NCI-H146 (cell line): ENCODE measurements at places on chromosomes 16 and 17.

DNA sequence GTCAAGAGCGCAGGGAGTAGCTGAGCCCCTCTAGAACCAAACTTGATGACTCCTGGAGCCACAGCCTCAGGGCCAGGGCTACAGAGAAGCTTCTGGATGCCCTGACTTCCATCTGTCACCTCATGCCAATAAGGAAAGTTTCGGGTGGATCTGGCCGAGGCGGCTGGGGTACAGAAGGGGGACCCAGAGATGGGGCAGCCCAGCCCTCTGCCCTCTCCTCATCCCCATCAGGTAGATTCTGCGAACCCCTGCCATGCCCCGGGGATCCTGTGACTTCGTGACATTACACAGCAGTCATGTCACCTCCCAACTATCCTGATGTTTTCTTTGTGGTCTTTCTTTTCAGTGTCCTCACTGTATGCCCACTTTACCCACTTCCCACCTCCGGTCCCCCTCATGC is 114.4 kb downstream of the CCDC182 start:
- DNase-seq: no peak

DNA sequence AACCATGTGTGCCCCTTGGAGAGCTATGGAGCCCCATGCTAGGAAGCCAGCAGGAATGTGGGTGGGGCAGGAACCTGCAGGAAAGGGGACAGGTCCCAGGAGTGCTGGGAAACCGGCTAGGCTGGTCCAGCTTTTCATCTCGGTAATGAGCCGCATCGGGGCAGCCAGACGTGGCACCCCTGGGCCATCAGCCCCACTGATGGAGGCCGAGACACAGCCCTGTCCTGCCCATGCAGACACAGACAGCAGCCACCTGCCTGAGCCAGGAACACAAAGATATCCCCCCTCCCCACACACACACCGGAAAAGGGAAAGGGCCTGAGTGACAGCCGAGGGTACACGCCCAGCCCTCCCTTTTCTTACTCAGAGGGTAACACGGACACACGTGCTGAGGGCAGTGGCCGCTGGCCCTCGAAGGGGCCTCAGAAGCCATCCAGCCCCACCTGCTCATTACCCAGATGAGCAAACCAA is 18.1 kb downstream of the PPL start:
- no peak for DNase-seq

GRCh38 chr17:63519972-63520882 is 2.9 kb upstream of the KCNH6 start:
- peak; percentile 96 for DNase-seq

- no peak for DNase-seq
Measured at GRCh38 chr17:76272541-76273444, 7.6 kb downstream of the UBALD2 start.

GRCh38 chr17:72978593-72979218 is 113.8 kb downstream of the SLC39A11 start:
- peak; percentile 6 for DNase-seq

- DNase-seq: peak; percentile 93
Measured at GRCh38 chr16:68529931-68530701, 9.0 kb upstream of the ZFP90 start.

- DNase-seq: no peak
Measured at GRCh38 chr17:20073055-20073979, 64.2 kb downstream of the SPECC1 start.

- DNase-seq: no peak
Measured at GRCh38 chr16:62068747-62069146, 32.5 kb upstream of the CDH8 start.

DNA sequence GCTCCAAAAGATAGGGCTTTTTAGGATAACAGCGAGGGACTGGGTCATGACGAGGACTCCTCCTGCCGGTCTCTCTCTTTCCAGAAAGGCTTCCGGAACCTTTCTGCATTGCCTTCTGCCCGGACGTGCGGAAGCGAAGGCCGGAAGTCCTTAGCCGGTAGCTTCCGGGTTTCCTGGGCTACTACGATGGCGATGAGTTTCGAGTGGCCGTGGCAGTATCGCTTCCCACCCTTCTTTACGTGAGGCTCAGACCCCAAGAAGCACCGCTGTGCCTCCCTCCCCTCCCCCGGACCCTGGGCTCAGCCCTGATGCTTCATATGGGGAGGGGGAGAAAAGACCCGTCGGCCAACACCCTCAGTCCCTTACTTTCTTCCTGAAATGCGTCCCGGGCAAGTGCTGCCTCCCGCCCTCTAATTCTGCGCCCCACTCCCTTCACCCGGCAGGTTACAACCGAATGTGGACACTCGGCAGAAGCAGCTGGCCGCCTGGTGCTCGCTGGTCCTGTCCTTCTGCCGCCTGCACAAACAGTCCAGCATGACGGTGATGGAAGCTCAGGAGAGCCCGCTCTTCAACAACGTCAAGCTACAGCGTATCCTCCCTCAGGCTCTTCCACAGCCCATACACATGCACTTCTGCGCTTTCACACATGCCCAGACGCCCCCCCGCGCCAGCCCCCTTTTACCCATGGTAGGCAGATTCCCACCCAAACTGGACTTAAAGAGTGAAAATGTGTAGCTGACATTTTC is at the start of gene VPS25:
TSS of gene VPS25 (plus strand) at position 160 of the 746 bp plus-strand sequence. CDS start at position 187, 27 bp downstream.
- peak; percentile 84 for DNase-seq

DNA sequence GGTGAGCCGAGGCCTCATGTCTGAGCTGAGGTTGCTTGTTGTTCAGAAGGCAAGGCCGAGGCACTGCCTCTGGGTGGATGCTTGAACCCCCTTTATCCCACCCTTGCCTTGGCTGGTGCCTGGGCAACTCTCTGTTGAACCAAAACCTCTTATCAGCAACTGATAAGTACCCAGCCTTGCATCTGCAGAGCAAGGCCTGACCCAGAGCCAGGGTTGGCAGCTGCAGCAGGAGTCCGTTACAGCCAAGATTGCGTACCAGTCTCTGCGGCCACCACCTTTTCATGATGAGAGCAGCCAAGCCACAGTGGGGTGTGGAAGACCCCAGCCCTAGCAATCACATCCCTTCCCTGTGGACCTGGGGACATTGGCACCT is 118.3 kb downstream of the RAB11FIP4 start:
- no peak for DNase-seq

- no peak for DNase-seq
Measured at GRCh38 chr17:75456039-75456416, 407 bp upstream of the TMEM94 start.
